Breast epithelium (tissue), 4 donors: ENCODE measurements at places on chromosomes 11 and 22.

GRCh38 chr11:74226907-74227306, 55.8 kb downstream of the PPME1 start:
- H3K27ac ChIP-seq: no peak overlapping the region
- H3K36me3 ChIP-seq: no peaks in the 10 kb centered on the region
- no peaks in the 10 kb centered on the region for H3K27me3 ChIP-seq
- no peak overlapping the region for H3K4me3 ChIP-seq

DNA sequence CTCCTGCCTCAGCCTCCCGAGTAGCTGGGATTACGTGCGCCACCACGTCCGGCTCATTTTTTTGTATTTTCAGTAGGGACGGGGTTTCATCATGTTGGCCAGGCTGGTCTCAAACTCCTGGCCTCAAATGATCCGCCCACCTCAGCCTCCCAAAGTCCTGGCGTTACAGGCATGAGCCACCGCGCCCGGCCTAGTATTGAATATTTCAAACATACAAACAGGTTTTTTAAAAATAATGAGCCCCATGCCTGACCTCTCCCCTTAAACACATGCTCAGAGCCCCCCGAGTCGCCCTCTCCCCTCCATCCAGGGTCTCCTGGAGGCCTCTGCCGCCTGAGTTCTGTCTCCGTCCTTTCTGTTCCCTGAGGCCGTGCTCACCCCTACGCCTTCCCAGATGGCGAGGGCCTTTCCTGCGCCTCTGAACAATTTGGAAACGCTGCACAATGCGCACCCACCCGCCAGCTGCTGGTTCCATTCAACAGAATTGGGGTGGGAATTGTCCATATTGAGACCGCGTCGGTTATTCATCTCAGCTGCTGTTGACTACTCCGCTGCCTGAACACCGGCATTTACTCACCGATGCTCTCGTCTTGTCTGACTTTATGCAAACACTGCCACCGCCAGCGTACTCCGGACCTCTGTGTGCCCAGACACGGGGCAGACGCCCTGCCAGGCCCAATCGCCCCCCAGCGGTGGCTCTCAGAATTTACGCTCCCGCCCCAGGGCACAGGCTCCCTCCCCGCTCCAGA, 13.6 kb upstream of the RNH1 start:
- no peak overlapping the region for H3K27ac ChIP-seq
- no peaks in the 10 kb centered on the region for H3K4me1 ChIP-seq
- no peaks in the 10 kb centered on the region for H3K36me3 ChIP-seq
- DNase-seq: no peak
- no peaks in the 10 kb centered on the region for H3K27me3 ChIP-seq

GRCh38 chr11:57325735-57326048, 940 bp upstream of the TNKS1BP1 start:
- peak overlapping the region; percentile 98 for H3K27ac ChIP-seq
- DNase-seq: peak; percentile 63
- peak overlapping the region; percentile 92 for H3K4me3 ChIP-seq
- peaks cover 8% of the 10 kb centered on the region for H3K4me1 ChIP-seq

DNA sequence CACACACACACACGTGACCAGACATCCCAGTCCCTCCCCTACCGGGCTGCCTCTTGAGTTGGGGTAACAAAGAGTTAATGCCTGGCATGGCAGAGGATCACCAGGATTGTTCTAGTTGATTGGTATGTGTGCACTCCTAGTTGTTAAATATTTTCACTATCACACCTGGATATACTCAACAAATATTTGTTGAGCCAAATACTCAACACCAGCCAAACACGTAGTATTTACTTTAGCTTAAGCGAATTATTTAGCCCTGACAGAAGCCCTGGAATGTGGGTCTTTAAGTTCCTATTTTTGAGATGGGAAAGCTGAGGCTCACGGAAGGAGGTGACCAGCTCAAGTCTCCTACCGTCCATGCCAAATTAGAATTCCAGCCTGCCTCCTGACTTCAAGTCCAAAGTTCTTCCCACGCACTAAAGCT, 10.5 kb downstream of the CD3E start:
- H3K27ac ChIP-seq: no peak overlapping the region
- H3K4me1 ChIP-seq: no peaks in the 10 kb centered on the region
- no peak overlapping the region for H3K4me3 ChIP-seq
- H3K36me3 ChIP-seq: no peaks in the 10 kb centered on the region
- no peak for DNase-seq

GRCh38 chr11:1988667-1989317, 8.8 kb downstream of the H19 start:
- no peak overlapping the region for H3K4me3 ChIP-seq
- no peaks in the 10 kb centered on the region for H3K27me3 ChIP-seq
- DNase-seq: no peak
- no peaks in the 10 kb centered on the region for H3K36me3 ChIP-seq
- H3K27ac ChIP-seq: no peak overlapping the region

- H3K27me3 ChIP-seq: no peaks in the 10 kb centered on the region
- H3K4me3 ChIP-seq: no peak overlapping the region
- no peaks in the 10 kb centered on the region for H3K4me1 ChIP-seq
- no peak for DNase-seq
- H3K27ac ChIP-seq: no peak overlapping the region
Observed at GRCh38 chr11:126601550-126602215, 246.2 kb downstream of the ST3GAL4 start.

GRCh38 chr11:128536506-128536905, 50.9 kb downstream of the ETS1 start:
- no peaks in the 10 kb centered on the region for H3K36me3 ChIP-seq
- H3K27ac ChIP-seq: no peak overlapping the region
- no peak for DNase-seq
- H3K4me3 ChIP-seq: no peak overlapping the region
- H3K27me3 ChIP-seq: no peaks in the 10 kb centered on the region
- H3K4me1 ChIP-seq: peaks cover 7% of the 10 kb centered on the region

DNA sequence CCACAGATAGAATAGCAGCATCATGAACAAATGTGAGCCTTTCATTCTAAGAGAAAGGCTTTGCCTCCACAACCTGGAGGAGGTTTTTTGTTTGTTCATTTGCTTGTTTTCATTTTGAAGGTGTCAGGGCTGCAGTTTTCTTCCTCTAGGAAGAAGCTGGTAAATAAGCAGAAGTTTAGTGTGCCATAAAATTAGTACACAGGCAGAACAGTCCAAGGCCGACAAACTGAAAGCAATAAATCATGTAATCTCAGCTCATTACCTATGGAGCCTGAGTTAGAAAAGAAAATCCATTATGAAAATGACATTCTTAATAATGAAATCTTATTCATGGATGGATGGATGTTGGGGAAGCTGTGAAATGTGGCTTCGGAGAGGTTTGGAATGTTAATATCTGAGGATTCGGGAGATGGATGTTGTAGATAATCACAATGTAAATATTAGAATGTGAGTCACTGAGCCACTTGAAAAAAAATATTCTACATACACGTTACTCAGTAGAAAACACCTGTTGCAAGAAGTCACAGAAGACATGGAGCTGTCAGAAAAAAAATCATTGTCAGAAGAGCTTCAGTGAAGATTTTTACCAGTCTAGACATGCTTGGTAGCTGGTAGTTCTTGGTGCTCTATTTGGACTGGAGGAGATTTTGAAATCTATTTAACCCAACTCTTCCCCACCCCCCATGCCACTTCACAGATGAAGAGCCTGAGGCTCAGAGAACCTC, 15.0 kb upstream of the ZDHHC13 start:
- H3K27ac ChIP-seq: no peak overlapping the region
- H3K4me1 ChIP-seq: no peaks in the 10 kb centered on the region
- no peaks in the 10 kb centered on the region for H3K36me3 ChIP-seq
- no peak for DNase-seq
- no peak overlapping the region for H3K4me3 ChIP-seq
- no peaks in the 10 kb centered on the region for H3K27me3 ChIP-seq

DNA sequence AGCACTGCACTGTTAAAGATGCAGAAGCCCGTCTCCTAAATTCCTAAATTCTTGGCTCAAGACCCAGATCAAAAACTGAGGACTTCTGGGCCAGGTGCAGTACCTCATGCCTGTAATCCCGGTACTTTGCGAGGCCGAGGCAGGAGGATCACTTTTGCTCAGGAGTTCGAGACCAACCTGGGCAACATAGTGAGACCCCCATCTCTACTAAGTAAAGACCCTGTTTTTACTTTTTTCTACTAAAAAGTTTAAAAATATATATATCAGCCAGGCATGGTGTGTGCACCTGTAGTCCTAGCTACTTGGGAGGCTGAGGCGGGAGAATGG, 29.7 kb downstream of the PDGFB start:
- H3K27ac ChIP-seq: peak overlapping the region; percentile 80
- no peaks in the 10 kb centered on the region for H3K36me3 ChIP-seq
- DNase-seq: no peak

DNA sequence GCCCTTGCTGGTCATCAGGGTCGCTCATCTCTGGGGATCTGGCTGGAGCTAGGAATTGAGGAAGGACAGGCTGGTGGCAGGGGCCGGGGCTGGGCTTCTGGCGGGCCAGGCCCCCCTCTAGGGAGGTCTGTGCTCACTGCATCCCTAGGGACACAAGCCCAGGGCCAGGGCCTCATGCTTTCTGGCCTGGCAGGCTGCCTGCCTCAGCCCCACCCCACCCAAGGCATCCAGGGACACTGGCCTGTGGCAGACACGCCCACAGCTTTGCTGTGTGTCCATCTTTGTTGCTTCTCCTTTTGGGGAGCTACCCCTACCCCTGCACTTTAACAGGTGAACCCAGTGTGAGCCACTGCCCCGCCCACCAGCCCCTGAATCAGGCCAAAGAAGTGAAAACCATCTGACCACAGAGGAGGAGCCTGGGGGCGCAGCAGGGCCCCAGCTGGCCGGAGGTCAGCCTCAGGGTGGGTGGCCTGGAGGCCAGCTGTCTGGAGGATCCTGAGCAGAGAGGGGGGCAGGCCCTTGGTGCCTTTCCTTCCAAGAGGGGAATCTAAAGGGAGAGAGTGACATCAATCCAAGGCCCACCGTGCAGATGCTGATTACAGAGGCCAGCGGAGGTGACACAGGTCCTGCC, 26.8 kb upstream of the CELSR1 start:
- H3K4me3 ChIP-seq: no peak overlapping the region
- no peak for DNase-seq
- no peaks in the 10 kb centered on the region for H3K36me3 ChIP-seq
- no peaks in the 10 kb centered on the region for H3K4me1 ChIP-seq
- no peaks in the 10 kb centered on the region for H3K27me3 ChIP-seq

DNA sequence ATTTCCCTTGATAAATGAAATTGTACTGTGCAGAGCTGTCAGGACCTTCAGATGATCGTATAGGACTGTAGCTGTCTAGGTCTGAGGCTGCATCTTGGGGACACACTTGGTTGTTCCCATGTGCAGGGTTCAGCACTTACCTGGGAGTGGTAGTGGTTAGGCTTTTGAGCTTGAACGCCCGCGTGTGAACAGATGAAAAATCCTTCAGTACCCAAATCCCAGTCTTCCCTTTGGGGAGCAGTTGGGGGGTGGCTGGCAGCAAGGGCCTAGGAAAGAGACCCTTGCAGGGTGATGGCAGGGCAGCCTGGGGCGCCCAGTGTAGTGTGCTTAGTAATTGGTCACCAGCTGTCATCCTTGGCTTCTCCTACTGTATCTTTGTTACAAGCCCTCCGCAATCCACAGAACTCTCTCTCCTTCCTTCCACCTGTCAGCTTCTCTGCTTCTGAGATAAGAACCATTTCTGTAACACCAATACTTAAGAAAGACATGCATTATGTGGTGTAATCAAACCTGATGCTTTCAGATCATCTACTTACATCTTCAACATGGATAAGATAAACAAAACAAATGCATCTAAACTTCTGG, 64.6 kb downstream of the MORC2 start:
- DNase-seq: no peak
- H3K27me3 ChIP-seq: no peaks in the 10 kb centered on the region
- H3K36me3 ChIP-seq: no peaks in the 10 kb centered on the region
- H3K27ac ChIP-seq: no peak overlapping the region

DNA sequence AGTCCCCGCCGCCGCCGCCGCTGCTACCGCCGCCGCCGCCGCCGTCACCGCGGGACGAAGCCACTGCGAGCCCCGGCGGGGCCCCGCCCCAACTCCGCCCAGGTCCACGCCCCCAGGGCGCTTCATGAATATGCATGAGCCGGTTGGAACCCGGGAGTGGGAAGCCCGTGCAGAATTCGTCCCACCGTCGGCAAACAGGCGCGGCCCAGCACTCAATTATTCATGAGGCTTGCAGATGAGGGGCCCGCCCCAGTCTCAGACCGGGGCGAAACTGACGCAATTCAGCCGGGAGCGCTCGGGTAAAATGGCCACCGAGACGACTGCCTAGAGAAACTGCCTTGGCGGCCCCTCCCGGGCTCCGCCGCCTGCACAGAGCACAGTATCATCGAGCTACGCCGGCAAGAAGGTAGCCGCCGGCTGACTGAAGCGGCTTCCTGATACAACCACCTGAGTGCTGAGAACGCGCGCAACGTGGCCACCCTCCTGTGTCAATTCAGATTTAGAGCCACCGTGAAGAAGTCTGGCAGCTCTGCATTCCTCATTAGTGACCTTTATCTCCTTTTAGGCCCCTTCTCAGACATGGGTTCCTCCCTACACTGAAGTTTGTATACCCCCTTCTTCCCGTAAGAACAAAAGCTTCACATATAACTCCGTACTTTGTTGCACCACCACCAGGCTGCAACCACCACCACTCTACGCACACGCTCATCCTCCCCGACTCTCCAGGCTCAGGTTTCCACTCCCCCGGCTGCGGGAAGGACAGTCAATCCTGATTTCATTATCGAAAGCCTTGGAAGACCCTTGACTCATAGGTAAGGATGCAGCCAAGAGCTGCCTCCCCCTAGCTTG, at the start of gene TNKS1BP1:
Gene TNKS1BP1, minus strand, starts transcription at position 67 of the 849 bp plus-strand sequence. CDS start 3,067 bp downstream, outside the sequence.
- peaks cover under 1% of the 10 kb centered on the region for H3K36me3 ChIP-seq
- H3K4me1 ChIP-seq: peaks cover 20% of the 10 kb centered on the region
- peak within 1 kb of the TSS; percentile 98 for H3K27ac ChIP-seq

DNA sequence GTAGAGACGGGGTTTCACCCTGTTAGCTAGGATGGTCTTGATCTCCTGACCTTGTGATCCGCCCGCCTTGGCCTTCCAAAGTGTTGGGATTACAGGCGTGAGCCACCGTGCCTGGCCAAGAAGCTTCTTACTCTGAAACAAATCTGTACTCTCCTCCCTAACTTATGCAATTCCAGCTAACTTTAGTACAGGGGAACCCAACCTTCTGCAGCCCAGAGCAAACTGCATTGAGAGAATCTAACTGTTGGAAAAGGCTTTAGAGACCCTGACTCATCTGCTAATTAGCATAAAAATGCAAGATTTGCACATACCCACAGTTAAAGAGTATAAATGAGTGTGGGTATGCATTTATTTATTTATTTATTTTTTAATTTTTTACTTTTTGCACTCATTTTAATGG, 64.8 kb downstream of the APOL5 start:
- no peaks in the 10 kb centered on the region for H3K36me3 ChIP-seq
- H3K4me3 ChIP-seq: no peak overlapping the region
- no peaks in the 10 kb centered on the region for H3K4me1 ChIP-seq

- no peaks in the 10 kb centered on the region for H3K27me3 ChIP-seq
- H3K4me1 ChIP-seq: no peaks in the 10 kb centered on the region
- no peak overlapping the region for H3K4me3 ChIP-seq
- DNase-seq: no peak
Observed at GRCh38 chr11:130269326-130269943, 45.3 kb downstream of the ZBTB44 start.

DNA sequence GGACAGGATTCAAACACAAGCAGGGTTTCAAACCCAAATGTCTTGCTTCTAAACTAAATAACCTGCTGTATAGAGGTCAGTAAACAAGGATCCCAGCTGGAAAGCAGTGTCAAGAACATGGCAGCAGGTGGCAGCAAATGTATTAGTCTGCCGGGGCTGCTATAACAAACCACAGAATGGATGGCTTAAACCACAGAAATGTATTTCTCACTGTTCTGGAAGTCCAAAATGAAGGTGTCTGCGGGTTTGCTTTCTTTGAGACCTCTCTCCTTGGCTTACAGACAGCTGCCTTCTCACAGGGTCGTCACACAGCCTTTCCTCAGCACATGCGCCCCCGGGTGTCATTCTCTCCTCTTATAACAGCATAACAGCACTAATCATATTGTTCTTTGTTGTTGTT, 65.1 kb upstream of the LRRC55 start:
- H3K4me3 ChIP-seq: no peak overlapping the region
- H3K27ac ChIP-seq: no peak overlapping the region
- H3K36me3 ChIP-seq: no peaks in the 10 kb centered on the region
- no peaks in the 10 kb centered on the region for H3K27me3 ChIP-seq
- DNase-seq: no peak
